Aorta (tissue), 5 donors: ENCODE measurements at places on chromosomes 12 and 14. TPM values are rescaled to one million over a fixed set of nuclear protein-coding genes. Genes with fewer than 3 reads are reported as not detected.

Gene GALNT6
- 0.72 TPM for polyA plus RNA-seq

Gene SMCO2
- not detected for polyA plus RNA-seq

Gene DIO2
- polyA plus RNA-seq: 38.1 TPM

Gene WSCD2
- polyA plus RNA-seq: not detected

Gene RBM19
- 5.6 TPM for polyA plus RNA-seq

Gene NEUROD4
- polyA plus RNA-seq: not detected

Gene CIROP
- not detected for polyA plus RNA-seq

Gene GPR132
- 1.0 TPM for polyA plus RNA-seq

Gene CFAP73
- polyA plus RNA-seq: 0.10 TPM

Gene BICDL1
- 0.36 TPM for polyA plus RNA-seq

Gene ADAM20
- 0.10 TPM for polyA plus RNA-seq

Gene GLIPR1L1
- not detected for polyA plus RNA-seq

Gene CHFR
- polyA plus RNA-seq: 36.5 TPM

Gene RPL10L
- not detected for polyA plus RNA-seq

Gene CCDC198
- polyA plus RNA-seq: not detected

Gene NFE2
- 0.28 TPM for polyA plus RNA-seq

Gene P2RX2
- not detected for polyA plus RNA-seq

Gene FAM161B
- 4.3 TPM for polyA plus RNA-seq

Gene MAP3K9
- polyA plus RNA-seq: 0.20 TPM

Gene SERPINA12
- not detected for polyA plus RNA-seq

Gene KRT7
- 110 TPM for polyA plus RNA-seq

Gene C12orf42
- polyA plus RNA-seq: not detected

Gene KRT6C
- polyA plus RNA-seq: 0.25 TPM

Gene KRT74
- not detected for polyA plus RNA-seq

Gene RHOF
- polyA plus RNA-seq: 5.2 TPM

Gene RNF212B
- not detected for polyA plus RNA-seq

Gene KRT2
- 0.05 TPM for polyA plus RNA-seq

Gene HSPA2
- 17.0 TPM for polyA plus RNA-seq

Gene PKP2
- polyA plus RNA-seq: 0.38 TPM

Gene CD163
- polyA plus RNA-seq: 137 TPM

Gene PSME1
- polyA plus RNA-seq: 206 TPM

Gene C2CD5
- 29.2 TPM for polyA plus RNA-seq

Gene C3AR1
- 4.8 TPM for polyA plus RNA-seq

Gene DEGS2
- polyA plus RNA-seq: 3.0 TPM

Gene SCAF11
- polyA plus RNA-seq: 25.5 TPM

Gene ANO2
- polyA plus RNA-seq: 2.4 TPM

Gene B4GALNT1
- 1.0 TPM for polyA plus RNA-seq

Gene TAS2R50
- polyA plus RNA-seq: not detected

Gene TBX5
- polyA plus RNA-seq: not detected

Gene PIP4P1
- 15.8 TPM for polyA plus RNA-seq

Gene KLRG1
- 2.9 TPM for polyA plus RNA-seq

Gene IGFBP6
- 507 TPM for polyA plus RNA-seq

Gene PGF
- polyA plus RNA-seq: 16.3 TPM

Gene NTS
- polyA plus RNA-seq: not detected

Gene BTG1
- 46.1 TPM for polyA plus RNA-seq

Gene CLEC12A
- polyA plus RNA-seq: 1.5 TPM

Gene PAX9
- polyA plus RNA-seq: 0.50 TPM

Gene KCNA1
- polyA plus RNA-seq: not detected

Gene TIMELESS
- 1.8 TPM for polyA plus RNA-seq

Gene SELPLG
- 0.87 TPM for polyA plus RNA-seq

Gene IAPP
- polyA plus RNA-seq: not detected
